Uterus (tissue), 4 donors: ENCODE measurements at places on chromosomes 6 and 20. TPM values are rescaled to one million over a fixed set of nuclear protein-coding genes. Genes with fewer than 3 reads are reported as not detected.

SPTLC3 gene
- total RNA-seq: 5.2 TPM

SIRPB1 gene
- total RNA-seq: 3.2 TPM

- H3K27me3 ChIP-seq: no peaks in the 10 kb centered on the region
- no peaks in the 10 kb centered on the region for H3K36me3 ChIP-seq
- no peak for DNase-seq
Measured at GRCh38 chr20:24738981-24739633, 210.0 kb upstream of the CST7 start.

SLC22A3 gene
- total RNA-seq: 39.2 TPM

GRCh38 chr6:142384519-142385254 is 82.9 kb downstream of the ADGRG6 start:
- H3K27ac ChIP-seq: no peak overlapping the region
- no peaks in the 10 kb centered on the region for H3K27me3 ChIP-seq
- no peak for DNase-seq
- H3K4me1 ChIP-seq: no peaks in the 10 kb centered on the region

NFS1 gene
- total RNA-seq: 14.6 TPM

DNA sequence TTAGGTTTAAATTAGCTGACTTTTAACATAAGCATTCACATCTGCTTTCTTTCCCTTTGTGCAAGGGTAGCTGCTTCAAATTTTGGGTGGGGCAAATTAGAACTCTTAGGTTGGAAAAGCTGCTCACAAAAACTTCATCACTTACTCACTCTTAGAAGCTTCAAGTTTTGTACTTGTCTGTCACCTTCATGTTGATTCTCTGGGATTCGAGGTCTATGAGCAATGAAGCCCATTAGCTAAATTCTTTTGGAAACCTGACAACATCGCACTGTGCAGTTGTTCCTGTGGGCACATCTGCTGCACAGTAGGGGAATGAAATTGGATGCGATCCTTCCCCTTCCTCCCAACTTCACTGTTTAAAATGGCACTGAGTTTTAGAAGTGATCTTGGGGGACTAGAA is 156.1 kb downstream of the UBE3D start:
- H3K27me3 ChIP-seq: no peaks in the 10 kb centered on the region
- H3K4me1 ChIP-seq: no peaks in the 10 kb centered on the region
- H3K4me3 ChIP-seq: no peak overlapping the region

GRCh38 chr6:119240257-119241110 is 109.1 kb downstream of the MAN1A1 start:
- H3K4me1 ChIP-seq: no peaks in the 10 kb centered on the region
- no peaks in the 10 kb centered on the region for H3K27me3 ChIP-seq
- H3K27ac ChIP-seq: peak overlapping the region; percentile 25
- no peaks in the 10 kb centered on the region for H3K36me3 ChIP-seq
- H3K4me3 ChIP-seq: no peak overlapping the region

TCFL5 gene
- total RNA-seq: 5.3 TPM

GRCh38 chr6:168247443-168248147 is 72.0 kb downstream of the DACT2 start:
- no peaks in the 10 kb centered on the region for H3K36me3 ChIP-seq
- no peaks in the 10 kb centered on the region for H3K4me1 ChIP-seq
- H3K27me3 ChIP-seq: no peaks in the 10 kb centered on the region
- H3K27ac ChIP-seq: no peak overlapping the region

- no peak overlapping the region for H3K4me3 ChIP-seq
- H3K27me3 ChIP-seq: no peaks in the 10 kb centered on the region
- no peak for DNase-seq
- H3K4me1 ChIP-seq: no peaks in the 10 kb centered on the region
- H3K36me3 ChIP-seq: no peaks in the 10 kb centered on the region
- no peak overlapping the region for H3K27ac ChIP-seq
Measured at GRCh38 chr6:141199074-141199473, 933.7 kb upstream of the GJE1 start.

DNA sequence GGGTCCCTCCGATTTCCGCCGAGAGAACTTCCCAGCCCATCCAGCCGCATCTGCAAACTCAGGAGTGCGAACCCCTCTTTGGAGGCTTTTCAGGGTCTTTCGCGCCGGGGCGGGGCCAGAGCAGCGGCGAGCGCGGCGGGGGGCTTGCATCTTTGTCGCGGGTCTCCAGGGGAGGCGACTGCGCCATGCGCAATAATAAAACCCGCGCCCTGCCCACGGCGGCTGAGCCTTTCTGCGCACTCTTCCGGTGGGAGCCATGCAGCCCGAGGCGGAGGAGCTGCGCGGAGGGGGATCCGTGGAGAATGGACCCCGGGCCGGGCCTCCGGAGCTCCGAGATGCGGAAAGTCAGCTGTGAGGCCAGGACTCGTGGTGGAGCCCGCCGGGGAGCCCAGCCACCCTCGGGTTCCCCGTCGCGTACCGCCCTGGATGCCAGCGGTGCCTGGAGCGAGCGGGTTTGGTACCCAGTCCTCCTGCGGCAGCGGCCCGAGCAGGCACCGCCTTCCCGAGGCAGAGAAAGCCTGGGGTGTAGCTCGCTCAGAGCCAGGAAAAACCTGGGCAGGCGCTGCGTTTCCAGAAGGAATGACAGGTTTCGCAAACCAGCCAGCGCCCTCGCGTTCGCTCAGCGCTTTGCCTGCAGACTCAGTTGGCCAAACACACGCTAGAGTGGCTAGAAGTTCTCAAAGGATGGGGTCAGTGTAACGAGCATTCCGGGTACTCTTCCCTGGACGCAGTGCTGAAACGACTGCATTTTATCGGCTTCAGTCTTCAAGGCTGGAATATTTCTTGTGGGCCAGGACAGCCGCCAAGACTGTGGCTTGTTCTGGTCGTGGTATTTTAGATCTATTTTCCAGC is 1.2 kb downstream of the AKAP12 start:
- H3K36me3 ChIP-seq: no peaks in the 10 kb centered on the region
- peak overlapping the region; percentile 76 for H3K4me3 ChIP-seq
- H3K4me1 ChIP-seq: no peaks in the 10 kb centered on the region
- H3K27me3 ChIP-seq: no peaks in the 10 kb centered on the region

PRIM2 gene
- total RNA-seq: 46.9 TPM

GRCh38 chr6:12083763-12084162 is 71.7 kb downstream of the HIVEP1 start:
- no peak overlapping the region for H3K4me3 ChIP-seq
- no peaks in the 10 kb centered on the region for H3K27me3 ChIP-seq
- DNase-seq: no peak
- no peaks in the 10 kb centered on the region for H3K4me1 ChIP-seq
- H3K27ac ChIP-seq: no peak overlapping the region
- no peaks in the 10 kb centered on the region for H3K36me3 ChIP-seq

GRM4 gene
- 2.2 TPM for total RNA-seq

RIPOR2 gene
- total RNA-seq: 106 TPM

GRCh38 chr6:39642270-39642669 is 82.9 kb downstream of the KIF6 start:
- no peak for DNase-seq
- no peak overlapping the region for H3K27ac ChIP-seq
- H3K36me3 ChIP-seq: no peaks in the 10 kb centered on the region

GRCh38 chr6:136031982-136032381 is 180.5 kb downstream of the PDE7B start:
- H3K27me3 ChIP-seq: no peaks in the 10 kb centered on the region
- H3K36me3 ChIP-seq: no peaks in the 10 kb centered on the region
- no peaks in the 10 kb centered on the region for H3K4me1 ChIP-seq
- H3K4me3 ChIP-seq: no peak overlapping the region

ZFAND3 gene
- total RNA-seq: 37.2 TPM

- no peak for DNase-seq
- no peaks in the 10 kb centered on the region for H3K4me1 ChIP-seq
- H3K27ac ChIP-seq: no peak overlapping the region
- H3K4me3 ChIP-seq: no peak overlapping the region
Measured at GRCh38 chr6:82910820-82911219, 154.8 kb downstream of the UBE3D start.

BTNL2 gene
- total RNA-seq: not detected

- H3K27ac ChIP-seq: no peak overlapping the region
- no peak overlapping the region for H3K4me3 ChIP-seq
- no peaks in the 10 kb centered on the region for H3K36me3 ChIP-seq
- no peaks in the 10 kb centered on the region for H3K4me1 ChIP-seq
Measured at GRCh38 chr6:160730911-160731310, 28.9 kb downstream of the PLG start.

DNA sequence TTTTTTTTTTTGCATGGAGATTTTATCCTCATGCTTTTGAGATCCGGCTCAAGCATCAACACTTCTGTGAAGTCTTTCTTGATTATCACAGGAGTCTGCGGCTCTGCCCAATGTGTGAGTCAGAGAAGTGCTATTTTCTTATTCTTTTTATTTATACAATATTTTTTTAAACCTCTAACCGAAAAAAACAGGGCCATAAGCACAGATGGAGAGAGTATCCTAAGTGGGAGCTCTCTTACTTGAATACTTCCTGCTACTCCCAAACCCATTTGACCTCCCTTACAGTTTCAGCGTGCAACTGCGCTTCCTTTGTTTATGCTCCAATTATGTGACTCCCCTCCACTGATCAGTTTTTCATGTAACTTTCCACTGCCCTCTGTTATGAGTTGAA is 8.7 kb upstream of the ATXN1 start:
- H3K4me3 ChIP-seq: no peak overlapping the region
- no peaks in the 10 kb centered on the region for H3K36me3 ChIP-seq
- no peaks in the 10 kb centered on the region for H3K27me3 ChIP-seq
- H3K4me1 ChIP-seq: peaks cover 4% of the 10 kb centered on the region
- DNase-seq: no peak
- H3K27ac ChIP-seq: peak overlapping the region; percentile 80

SUMO4 gene
- 15.3 TPM for total RNA-seq

DNA sequence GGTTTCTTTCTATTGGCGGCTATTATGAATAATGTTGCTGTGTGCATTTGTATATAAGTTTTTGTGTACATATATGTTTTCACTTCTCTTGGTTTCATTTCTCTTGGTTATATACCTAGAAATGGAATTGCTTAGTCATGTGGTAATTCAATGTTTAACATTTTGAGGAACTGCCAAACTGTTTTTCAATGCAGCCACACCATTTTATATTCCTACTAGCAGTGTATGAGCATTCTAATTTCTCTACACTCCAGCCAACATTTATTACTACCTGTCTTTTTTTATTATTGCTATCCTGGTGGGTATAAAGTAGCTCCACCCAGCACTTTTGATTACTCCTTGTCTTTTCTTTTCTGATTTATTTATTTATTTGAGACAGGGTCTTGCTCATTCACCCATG is 54.8 kb downstream of the PHACTR2 start:
- no peaks in the 10 kb centered on the region for H3K4me1 ChIP-seq
- DNase-seq: no peak
- no peak overlapping the region for H3K27ac ChIP-seq
- no peaks in the 10 kb centered on the region for H3K36me3 ChIP-seq
- no peaks in the 10 kb centered on the region for H3K27me3 ChIP-seq
